Hepatocyte (in vitro differentiated cells): ENCODE measurements at places on chromosomes 4 and X. TPM values are rescaled to one million over a fixed set of nuclear protein-coding genes. Genes with fewer than 3 reads are reported as not detected.
A peak's percentile ranks its signal among the peaks of the same experiment; 100 is the strongest.

FABP2 gene
- 3.7 and 7.0 TPM in 2 replicates for polyA plus RNA-seq

TMEM156 gene
- not detected in 2 replicates for polyA plus RNA-seq

DNA sequence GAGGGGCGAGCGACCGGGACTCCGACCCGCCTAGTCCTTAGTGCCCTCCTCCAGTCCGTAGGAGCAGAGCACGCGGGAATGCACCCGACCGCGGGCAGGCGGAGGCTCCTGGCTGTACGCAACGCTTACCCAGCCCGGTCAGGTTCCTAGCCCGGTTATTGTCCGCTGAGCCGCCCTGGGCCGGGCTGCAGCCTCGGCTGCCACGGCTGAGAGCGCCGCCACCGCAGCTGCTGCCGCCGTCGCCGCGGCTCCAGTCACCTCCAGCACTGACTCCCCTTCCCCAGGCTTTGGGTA lies at the start of gene AMER1:
AMER1 (minus strand) TSS at position 268 of the 294 bp plus-strand sequence. CDS start 12,422 bp downstream, outside the sequence.
- H3K36me3 ChIP-seq = no peaks in the 10 kb centered on the region
- no peak for DNase-seq
- H3K27me3 ChIP-seq = no peaks in the 10 kb centered on the region

DNA sequence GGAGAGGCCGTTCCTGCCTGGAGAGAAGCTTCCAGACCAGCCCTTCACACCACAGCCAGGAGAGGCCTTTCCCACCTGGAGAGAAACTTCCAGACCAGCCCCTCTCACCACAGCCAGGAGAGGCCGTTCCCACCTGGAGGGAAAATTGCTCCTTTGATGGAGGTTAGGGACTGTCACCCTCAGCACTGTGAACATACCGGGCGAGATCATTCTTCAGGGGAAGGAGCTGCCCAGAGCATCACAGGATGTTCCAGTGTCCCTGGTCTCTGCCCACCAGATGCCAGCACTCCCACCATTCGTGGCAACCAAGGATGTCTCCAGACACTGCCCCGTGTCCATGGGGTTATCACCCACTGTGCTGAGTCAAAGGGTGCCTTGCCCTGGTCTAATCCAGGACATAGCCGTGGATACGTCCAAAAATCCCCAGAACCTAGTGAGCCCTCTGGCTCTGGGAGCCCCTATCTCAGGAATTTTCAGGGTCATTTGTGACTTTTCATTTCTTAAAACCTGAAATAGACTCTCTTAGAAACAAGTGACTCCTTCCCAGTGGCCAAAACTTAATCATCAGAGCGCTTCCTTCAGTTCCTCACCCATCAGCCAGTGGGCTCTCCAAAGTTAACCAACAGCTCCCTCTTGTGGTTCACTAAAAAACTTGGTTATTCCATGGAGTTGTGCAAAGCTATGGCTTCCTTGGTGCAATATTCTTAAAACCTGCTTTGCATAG lies 80.2 kb downstream of the CRMP1 start:
- H3K36me3 ChIP-seq = no peaks in the 10 kb centered on the region
- peak; percentile 84 for DNase-seq
- H3K4me3 ChIP-seq = no peak overlapping the region
- H3K27me3 ChIP-seq = no peaks in the 10 kb centered on the region
- no peak overlapping the region for H3K27ac ChIP-seq

GRCh38 chr4:38092701-38093100 lies 132.5 kb downstream of the PTTG2 start:
- DNase-seq = no peak
- peaks cover 29% of the 10 kb centered on the region for H3K4me1 ChIP-seq
- H3K27me3 ChIP-seq = no peaks in the 10 kb centered on the region

- H3K4me1 ChIP-seq = no peaks in the 10 kb centered on the region
- H3K27me3 ChIP-seq = no peaks in the 10 kb centered on the region
- H3K4me3 ChIP-seq = no peak overlapping the region
- H3K27ac ChIP-seq = no peak overlapping the region
- no peak for DNase-seq
- H3K36me3 ChIP-seq = no peaks in the 10 kb centered on the region
Observed at GRCh38 chrX:3166670-3167455, 125.6 kb downstream of the ARSF start.

DNA sequence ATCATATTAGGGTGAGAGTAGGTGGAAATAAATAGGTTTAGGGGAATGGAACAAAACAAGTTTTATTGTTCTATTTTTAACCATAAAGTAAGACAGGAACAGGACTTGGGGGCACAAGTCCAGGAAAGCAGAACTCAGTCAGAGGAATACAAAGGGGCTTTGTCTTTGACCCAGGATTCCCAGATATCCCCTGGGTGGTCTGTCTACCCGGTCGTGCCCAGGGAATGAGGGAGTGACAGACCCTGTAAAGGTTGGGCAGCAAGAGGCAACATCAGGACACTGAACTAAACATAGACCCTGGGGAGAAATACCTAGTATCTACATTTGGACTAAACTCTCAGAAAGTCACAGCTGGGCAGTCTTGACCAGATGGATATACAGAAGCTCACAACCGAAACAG lies 50.6 kb downstream of the PTCHD1 start:
- H3K4me3 ChIP-seq = no peak overlapping the region
- DNase-seq = no peak
- no peaks in the 10 kb centered on the region for H3K4me1 ChIP-seq
- peak overlapping the region; percentile 20 for H3K27ac ChIP-seq
